ENCODE measurements at places on chromosomes 2 and 18.

GRCh38 chr18:61148322-61148721 lies 184.9 kb upstream of the CDH20 start:
- no peak for DNase-seq

- no peak for DNase-seq
These were observed 3.8 kb downstream of the SLC66A3 start for GRCh38 chr2:11158916-11159573.

DNA sequence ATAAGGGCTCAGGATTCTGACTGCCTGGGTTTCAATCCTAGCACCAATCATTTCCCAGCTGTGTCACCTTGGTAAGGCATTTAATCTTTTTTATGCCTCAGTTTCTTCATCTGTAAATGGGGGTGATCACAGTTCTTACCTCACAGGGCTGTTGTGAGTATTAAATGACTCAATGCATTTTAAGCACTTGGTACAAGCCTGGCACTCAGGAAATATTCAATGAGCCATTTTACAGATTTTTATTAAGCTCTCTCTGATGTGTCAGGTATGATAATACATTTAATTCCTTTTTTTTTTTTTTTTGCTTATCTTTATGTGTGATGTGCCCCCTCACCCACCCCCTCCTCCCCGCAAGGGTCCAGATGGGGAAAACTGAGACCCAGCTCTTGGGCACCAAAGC lies 12.0 kb downstream of the SPEG start:
- no peak for DNase-seq

DNA sequence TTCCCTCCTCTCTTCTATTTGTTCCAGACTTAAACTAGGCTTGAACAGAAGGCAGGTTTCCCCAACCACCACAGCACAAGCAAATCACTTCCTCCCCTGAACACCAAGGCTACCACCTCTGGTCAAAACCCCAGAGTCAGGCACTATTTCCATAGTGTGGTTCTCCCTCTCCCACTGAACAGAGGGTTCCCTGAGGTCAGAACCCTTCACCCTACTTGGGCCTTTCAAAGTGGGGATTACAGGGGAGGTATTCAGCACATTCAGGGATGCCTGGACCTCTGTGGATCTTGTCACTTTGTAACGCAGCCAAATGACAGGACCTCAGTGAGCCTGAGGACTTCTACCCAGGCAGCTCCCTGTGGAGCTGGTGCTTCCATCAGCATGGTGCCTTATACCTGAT lies 88.7 kb downstream of the TNS1 start:
- no peak for DNase-seq

DNA sequence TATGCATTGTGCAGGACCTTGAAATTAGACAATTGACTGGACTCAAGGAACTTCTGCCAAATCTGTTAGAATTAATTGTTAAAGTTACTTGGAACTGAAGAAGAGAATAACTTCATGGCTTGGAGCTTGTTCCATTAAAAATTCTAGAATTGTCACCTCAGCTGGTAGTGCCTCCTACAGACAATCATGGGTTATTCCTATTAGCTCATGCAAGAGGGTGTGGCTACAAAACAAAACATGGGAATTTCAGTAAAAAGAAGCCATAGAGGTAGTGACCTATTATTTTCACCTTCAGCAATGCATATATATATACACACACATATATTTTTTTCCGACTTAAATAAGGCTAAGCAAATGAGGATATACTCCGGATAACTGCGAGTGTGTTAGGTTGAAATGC lies 181.9 kb upstream of the DTNA start:
- DNase-seq: no peak

GRCh38 chr2:22946553-22946952 lies 438.4 kb upstream of the KLHL29 start:
- DNase-seq: no peak

GRCh38 chr2:43086451-43087221 lies 139.8 kb downstream of the ZFP36L2 start:
- DNase-seq: peak; percentile 100
